Smooth muscle cell of the pulmonary artery (primary cell): ENCODE measurements at places on chromosomes 5 and 9. TPM values are rescaled to one million over a fixed set of nuclear protein-coding genes. Genes with fewer than 3 reads are reported as not detected.

SNCAIP gene
- total RNA-seq, result 0.13 and 1.2 TPM in 2 replicates

GNA14 gene
- total RNA-seq, result 1.6 and 6.3 TPM in 2 replicates

MRPL41 gene
- 21.7 and 30.8 TPM in 2 replicates for total RNA-seq

IL4 gene
- not detected in 2 replicates for total RNA-seq

SURF1 gene
- 21.1 and 21.4 TPM in 2 replicates for total RNA-seq

LRRTM2 gene
- 0.46 and 0.63 TPM in 2 replicates for total RNA-seq

TESK1 gene
- 11.5 and 16.1 TPM in 2 replicates for total RNA-seq

SOWAHA gene
- under 0.01 TPM in 1 of 2 replicates, not detected in the other for total RNA-seq

GDA gene
- total RNA-seq, result 0.13 TPM in 1 of 2 replicates, not detected in the other

PITX1 gene
- 0.78 and 3.5 TPM in 2 replicates for total RNA-seq

ZFAND5 gene
- 157 and 163 TPM in 2 replicates for total RNA-seq

BARX1 gene
- 0.13 TPM in 2 replicates for total RNA-seq

PFN3 gene
- total RNA-seq, result not detected in 2 replicates

CTSV gene
- total RNA-seq, result 0.17 and 0.26 TPM in 2 replicates

HAVCR2 gene
- total RNA-seq, result 0.33 and 0.39 TPM in 2 replicates

MTRR gene
- 18.6 and 27.0 TPM in 2 replicates for total RNA-seq

NXNL2 gene
- total RNA-seq, result 1.1 and 1.3 TPM in 2 replicates

PPP3R2 gene
- not detected in 2 replicates for total RNA-seq

TMEM252 gene
- total RNA-seq, result not detected in 2 replicates

BAAT gene
- 0.07 TPM in 1 of 2 replicates, not detected in the other for total RNA-seq

CAMK2A gene
- 0.10 and 0.46 TPM in 2 replicates for total RNA-seq
